ENCODE measurements at places on chromosomes 6 and 20. TPM values are rescaled to one million over a fixed set of nuclear protein-coding genes. Genes with fewer than 3 reads are reported as not detected.

GRCh38 chr6:41155132-41155805, 1.1 kb upstream of the TREML1 start:
- DNase-seq, result no peak

CLDN20 gene
- 0.32 TPM for polyA plus RNA-seq

HLA-DQB2 gene
- polyA plus RNA-seq, result not detected

- DNase-seq, result no peak
These were observed 791.0 kb upstream of the HS3ST5 start for GRCh38 chr6:115133790-115134189.

DNA sequence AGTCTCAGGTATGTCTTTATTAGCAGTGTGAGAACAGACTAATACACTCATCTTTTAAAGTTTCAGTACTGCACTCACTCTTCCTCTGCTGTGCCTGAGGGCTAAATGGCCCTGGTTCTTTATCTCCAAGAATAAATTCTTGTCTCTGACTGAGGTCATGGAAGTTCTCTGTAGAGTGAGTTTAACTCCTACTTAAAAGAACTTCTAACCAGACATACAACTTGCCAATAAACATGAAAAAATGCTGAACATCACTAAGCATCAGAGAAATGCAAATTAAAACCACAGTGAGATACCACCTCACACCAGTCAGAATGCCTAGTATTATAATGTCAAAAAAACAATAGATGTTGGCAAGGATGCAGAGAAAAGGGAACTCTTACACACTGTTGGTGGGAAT, 73.6 kb downstream of the ADAT2 start:
- no peak for DNase-seq

FAM209B gene
- not detected for polyA plus RNA-seq

SRMS gene
- not detected for polyA plus RNA-seq

DNA sequence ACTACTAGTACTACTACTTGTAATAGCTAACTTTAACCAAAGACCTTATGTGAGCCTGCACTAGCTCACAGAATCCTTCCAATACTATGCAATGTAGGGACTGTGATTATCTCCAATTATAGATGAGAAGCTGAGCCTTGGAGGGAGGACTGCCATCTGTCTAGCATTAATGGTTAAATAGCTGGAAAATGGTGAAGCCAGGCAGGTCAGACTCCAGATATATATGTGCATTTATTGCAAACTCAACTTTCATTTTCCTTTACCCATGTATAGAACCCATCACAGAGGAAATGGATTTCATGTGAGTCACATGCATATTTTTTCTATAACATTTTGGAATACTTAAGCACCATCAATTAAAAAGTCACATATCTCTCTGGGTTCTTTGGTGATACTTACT, 229.9 kb downstream of the BCAS1 start:
- no peak for DNase-seq

GRCh38 chr20:39967806-39968205, 721.2 kb downstream of the MAFB start:
- no peak for DNase-seq

DNA sequence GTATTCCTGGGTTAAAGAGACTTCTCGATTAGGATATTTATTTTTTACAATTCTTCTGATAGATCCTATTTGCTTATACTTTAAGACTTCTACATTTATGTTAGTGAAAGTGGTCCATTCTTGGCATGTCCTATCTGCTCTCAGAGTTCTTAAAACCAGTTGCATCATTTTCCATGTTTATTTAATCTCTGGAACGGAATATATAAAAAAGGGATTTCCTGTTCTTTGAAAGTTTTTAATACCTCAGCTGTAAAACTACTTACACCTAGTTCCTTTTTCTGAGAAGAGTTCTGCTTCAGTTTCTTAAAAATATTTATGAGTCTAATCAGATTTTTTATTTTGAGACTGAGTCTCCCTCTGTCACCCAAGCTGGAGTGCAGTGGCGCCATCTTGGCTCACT, 18.0 kb upstream of the MYL9 start:
- DNase-seq, result no peak

ZBP1 gene
- 0.08 TPM for polyA plus RNA-seq

- DNase-seq, result no peak
These were observed 458.4 kb upstream of the BTBD3 start for GRCh38 chr20:11459090-11459890.

- peak; percentile 93 for DNase-seq
These were observed 435 bp downstream of the DLK2 start for GRCh38 chr6:43454696-43455530.

Data from muscle of back (tissue), 13 donors.